Stimulated activated CD4-positive, alpha-beta T cell treated with anti-CD3 and anti-CD28 coated beads, TNF-alpha, amount 100 ng/mL, for 1 hour (primary cell): ENCODE measurements at places on chromosomes 11 and 22.

- DNase-seq, result no peak
These were observed 15.5 kb upstream of the RAPSN start for GRCh38 chr11:47464483-47464882.

DNA sequence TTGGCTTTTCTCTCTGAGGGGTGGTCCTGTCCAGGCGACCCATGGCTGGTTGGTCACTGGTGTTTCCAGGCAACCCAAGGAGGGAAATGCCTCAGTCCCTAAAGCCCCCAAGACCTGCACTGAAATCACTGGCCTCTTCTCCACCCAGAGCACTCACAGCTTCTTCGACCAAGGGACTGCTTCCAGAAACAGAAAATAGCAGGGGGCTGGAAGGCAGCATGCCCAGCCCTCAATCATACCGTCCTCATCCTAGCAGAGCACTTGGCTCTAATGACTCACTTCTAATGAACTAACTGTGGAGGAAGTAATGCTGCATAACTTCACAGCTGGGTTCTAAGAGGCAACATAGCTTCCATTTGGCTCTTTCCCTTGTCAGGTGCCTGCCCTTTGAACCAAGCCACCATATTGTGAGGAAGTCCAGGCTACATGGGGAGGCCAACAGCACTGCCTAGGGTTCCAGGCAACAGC, 27.6 kb downstream of the DKK3 start:
- DNase-seq, result no peak

DNA sequence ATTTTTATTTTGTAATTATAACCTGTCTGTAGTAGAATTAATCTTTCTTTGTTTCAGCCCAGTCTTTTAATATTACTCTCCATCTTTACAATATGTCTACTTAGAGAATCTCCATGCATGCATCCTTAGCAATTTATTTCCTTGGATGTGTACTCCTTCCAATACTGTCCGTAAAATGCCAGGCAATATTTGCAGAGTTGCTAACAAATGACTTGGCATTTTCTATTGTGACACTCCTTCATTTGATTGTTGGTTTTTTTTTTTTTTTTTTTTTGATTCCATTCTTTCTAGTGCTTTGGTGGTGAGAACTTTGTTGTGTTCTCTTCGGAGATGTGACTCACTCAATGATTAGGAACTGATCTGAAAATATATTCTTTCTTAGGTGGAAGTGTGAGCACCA, 220.3 kb downstream of the CNTN5 start:
- no peak for DNase-seq

- no peak for DNase-seq
These were observed 912 bp downstream of the KREMEN1 start for GRCh38 chr22:29073618-29074275.

DNA sequence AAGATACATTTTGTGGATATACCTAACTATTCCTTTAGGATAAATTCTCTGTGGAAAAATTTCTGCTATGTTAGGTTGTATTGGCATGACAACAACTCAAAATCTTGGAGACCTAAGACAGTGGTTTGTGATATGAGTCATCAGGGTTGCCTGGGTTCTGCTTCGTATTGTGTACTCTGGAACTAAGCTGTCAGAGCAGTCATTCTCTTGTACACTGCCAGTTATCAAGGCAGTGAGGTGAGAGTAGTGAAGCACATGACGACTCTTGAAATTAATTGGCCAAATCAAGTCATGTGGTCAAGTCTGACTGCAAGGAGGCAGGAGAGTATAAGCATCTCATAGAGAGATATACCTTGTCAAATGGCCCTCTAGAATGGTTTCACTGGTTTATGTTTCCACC, 104.4 kb downstream of the FANCF start:
- no peak for DNase-seq

GRCh38 chr11:100625041-100625440, 62.0 kb upstream of the ARHGAP42 start:
- DNase-seq, result no peak

- no peak for DNase-seq
These were observed 323.3 kb upstream of the NCAM1 start for GRCh38 chr11:112637876-112638275.

DNA sequence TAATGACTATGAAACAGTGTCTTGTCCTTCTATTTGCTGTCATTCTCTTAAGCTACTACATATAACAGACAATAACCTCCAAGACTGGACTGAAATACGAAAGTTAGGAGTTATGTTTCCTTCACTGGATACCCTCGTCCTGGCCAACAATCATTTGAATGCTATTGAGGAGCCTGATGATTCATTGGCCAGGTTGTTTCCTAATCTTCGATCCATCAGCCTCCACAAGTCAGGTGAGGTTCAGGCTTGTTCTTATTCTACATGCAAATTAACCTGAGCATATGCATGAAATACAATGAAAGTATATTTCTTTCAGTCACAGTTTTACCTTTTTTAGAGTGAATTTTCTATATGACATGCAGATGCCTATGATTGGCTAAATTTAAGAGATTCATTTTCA, 31.2 kb downstream of the TBCEL start:
- DNase-seq, result no peak

DNA sequence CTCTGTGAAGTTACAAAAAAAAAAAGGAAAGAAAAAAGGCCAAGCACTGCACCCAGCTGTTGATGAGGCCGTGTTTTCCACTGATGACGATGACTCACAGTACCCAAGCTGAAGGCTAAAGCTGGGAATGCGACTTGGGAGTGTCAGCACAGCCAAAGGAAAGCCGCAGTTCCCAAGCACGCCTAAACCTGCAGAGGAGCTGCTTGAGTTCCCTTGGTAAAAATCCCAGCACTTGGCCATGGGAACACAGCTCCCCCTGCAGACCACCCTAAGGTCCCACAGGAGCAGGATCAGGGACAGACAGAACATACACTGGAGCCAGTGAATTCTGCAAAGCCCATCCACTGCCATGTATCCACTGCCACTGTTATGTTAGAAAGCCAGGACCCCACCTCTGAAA, 39.9 kb downstream of the SERGEF start:
- no peak for DNase-seq

DNA sequence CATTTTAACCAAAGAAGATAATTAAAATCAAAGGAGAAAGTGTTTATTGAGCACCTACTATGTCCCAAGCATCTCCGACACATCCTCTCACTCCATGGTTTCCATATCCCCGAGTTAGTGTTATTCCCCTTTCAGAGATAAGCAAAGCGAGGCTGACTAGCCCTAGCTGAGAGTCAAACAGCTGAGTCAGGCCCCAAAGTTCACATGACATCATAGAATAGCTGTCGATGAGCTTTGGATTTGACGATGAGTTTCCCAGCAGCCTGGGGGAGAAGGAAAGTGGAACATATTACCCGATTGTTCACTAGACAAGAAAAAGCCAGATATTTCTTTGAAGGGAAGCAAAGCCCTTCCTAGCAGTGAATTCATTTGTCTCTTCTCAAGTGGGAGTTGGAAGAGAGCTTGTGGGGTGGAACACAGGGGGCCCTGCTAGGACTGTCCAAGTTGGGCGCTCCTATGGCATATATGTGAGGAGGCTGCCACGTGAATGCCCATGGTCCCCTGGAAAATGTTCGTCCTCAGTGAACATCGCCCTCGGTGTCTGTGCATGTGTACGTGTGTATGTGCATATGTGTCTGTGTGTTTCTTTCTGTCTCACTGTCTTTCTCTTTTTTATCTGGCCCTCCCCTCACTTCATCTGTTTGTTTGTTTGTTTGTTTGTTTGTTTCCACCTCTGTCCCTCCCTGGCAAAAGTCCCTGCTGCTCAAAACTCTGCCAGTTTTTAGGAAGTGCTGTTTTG, 493 bp upstream of the CYTH4 start:
- no peak for DNase-seq

DNA sequence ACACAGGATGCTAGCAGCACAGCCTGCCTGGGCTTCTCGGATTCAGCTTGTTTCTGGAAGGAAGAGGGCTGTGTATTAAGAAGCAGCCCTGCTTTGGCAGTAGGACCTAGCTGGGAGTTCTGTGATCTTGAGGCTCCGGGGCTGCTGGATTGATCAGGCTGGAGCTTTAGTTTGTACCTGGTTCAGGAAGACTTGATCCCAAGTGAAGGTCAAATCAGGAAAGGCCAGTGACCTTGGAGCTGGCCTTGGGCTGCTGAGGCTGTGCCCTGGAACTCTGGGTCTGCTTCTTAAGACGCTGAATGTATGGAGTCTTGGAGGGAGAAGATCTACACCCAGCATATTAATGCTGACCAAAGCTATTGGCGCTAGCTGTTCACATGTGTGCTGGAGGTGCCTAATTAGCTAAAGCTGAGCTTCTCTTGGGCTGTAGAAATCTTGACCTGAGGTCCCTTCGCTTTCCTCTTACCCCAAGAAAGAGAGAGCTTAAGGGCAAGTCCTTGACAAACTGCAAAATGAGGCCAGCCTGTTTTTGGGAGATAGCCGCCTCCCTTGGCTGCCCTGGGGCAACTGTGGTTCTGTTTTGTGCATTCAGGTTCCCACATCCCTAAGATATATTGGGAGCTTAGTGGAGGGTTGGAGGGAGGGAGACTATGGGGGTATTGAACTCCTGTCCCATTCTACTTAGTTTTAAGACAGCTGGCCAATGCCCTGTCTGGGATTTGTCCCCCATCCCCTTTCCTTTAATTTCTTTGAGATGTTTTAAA, 135.9 kb downstream of the DBX1 start:
- no peak for DNase-seq

- no peak for DNase-seq
These were observed 74.9 kb upstream of the ADSL start for GRCh38 chr22:40271440-40271839.

DNA sequence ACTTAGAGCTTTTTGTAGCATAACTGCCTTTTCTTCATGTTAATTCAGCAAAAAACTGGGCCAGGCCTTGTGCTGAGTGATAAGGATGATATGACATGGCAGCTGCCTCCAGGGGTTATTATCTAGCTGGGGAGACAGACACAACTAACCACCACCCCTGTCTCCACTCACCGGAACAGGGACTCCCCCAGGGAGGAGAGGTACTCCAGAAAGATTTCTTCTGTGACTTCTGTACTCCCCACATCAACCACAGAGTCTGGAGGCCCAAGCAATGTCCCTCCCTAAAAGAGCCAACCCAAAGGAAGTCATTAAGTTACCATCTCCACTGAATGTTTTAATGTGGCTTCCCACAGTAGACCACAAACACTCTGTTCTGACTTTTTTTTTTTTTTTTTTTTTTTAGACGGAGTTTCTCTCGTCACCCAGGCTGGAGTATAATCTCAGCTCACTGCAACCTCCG, 14.3 kb upstream of the PMM1 start:
- DNase-seq, result no peak

DNA sequence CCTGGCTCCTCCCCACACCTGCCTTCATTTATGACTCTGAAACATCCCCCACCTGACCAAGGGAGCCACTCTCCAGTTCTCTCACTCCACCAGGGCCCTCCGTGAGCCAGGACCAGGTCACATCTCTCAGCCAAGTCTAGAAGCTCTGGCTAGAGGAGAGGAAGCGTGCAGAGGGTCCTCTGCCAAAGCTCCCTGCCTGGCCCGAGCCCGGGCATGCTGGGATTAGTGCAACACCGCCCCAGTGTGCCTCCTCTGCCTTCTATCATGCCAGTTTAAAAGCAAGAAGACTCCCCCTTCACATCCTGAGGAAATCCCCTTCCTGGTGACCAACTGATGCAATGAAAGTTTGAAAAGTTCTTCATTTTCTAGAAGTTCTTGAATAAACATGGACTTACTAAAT, 23.5 kb downstream of the TP53AIP1 start:
- DNase-seq, result no peak

GRCh38 chr22:36580846-36581245, 51.9 kb upstream of the EIF3D start:
- no peak for DNase-seq

GRCh38 chr11:2983908-2984307, 8.2 kb downstream of the NAP1L4 start:
- no peak for DNase-seq

DNA sequence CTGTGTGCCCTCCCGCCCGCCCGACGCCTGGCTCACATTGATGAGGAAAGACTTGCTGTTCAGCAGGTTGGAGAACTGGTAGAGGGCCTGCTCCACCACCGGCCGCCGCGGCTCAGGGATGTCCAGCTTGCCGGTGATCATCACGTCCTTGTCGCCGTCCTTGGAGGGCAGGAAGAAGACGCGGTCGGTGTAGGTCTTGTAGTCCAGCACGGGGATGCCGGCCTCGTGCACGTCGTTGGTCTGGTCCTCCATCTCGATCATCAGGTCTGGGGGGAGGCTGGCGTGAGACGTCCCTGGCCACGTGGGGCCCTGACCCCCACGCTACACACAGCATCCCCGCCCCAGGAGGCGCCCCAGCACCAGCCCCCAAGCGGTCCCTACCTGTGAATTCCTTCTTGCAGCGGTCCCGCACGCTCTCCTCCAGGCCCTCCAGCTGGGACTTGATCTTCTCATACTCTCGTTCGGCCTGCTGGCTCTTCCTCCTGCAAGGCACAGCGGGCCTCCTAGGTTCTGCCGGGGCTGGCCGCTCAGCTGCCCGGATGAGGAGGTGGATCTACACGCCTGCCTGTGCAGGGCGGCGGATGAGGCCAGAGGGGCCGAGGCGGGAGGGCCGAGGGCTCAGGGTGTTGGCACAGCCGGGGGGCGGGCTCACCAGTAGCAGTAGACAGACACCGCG, 10.7 kb upstream of the MAPK11 start:
- no peak for DNase-seq

- DNase-seq, result no peak
These were observed 26.9 kb downstream of the APOBEC3H start for GRCh38 chr22:39123751-39124581.

- no peak for DNase-seq
These were observed 22.1 kb upstream of the ACCSL start for GRCh38 chr11:44025727-44026126.

DNA sequence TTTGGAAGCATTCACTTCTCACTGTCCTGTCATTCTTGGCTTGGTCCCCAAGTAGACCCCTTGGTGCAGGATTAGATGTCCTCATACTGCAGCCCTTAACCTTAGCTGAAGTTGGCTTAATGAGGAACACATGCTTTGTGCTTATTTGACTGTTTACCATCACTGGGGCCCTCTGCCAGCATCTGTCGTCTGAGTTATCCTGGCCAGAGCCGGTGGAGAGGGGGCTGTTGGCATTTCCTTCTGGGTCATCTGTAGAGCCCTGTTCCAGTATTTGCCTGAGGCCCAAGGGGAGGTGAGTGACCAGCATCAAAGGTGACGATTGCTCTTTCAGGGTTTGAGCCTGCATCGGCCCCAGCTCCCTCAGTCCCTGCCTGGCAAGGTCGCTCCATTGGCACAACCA, 126.4 kb upstream of the RASSF10 start:
- no peak for DNase-seq

- DNase-seq, result no peak
These were observed 15.9 kb downstream of the PTPN5 start for GRCh38 chr11:18775492-18776292.

- no peak for DNase-seq
These were observed 30.9 kb upstream of the LRRC32 start for GRCh38 chr11:76701294-76702040.

- DNase-seq, result no peak
These were observed 13.2 kb upstream of the SSTR3 start for GRCh38 chr22:37225481-37225880.
